ENCODE measurements at places on chromosomes 2 and 18.

DNA sequence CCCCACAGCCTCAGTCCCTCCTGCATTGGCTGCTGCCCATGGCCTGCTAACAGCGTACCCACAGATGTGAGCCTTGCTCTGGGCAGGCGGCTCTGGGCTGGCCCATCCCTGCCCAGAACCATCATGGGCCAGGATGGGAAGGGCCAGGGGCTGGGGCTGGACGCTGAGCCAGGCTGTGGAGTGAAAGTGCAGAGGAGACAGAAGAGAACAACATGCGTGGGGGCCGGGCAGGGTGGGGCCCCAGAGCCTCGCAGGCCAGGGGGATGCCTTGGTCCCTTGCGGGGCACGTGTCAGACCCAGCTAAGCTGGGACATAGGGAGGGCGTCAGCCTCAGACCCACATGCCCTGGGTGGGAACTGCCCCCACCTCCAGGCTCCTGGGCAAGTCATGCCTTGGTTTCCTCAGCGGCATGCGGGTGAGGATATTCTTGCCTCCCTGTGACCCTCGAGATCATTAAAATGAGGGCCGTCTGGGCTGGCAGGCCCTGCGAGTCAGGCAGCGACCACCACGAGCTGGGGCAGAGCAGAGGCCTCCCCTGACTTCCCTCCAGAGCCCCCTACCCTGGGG is 27.3 kb downstream of the GPC1 start:
- DNase-seq: no peak

DNA sequence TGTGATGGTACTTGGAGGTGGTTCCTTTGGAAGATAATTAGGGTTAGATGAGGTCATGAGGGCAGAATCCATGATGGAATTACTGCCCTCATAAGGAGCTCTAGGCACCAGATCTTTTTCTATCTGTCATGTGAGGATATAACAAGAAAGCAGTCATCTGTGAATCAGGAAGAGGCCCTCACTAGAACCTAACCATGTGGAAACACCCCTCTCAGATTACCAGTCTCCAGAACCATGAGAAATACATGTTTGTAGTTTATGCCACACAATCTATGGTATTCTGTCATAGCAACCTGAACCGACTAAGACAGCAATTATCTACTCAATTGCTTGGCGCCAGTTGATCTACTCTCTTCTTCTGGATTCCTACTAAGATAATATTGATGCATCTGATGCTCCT is 2.4 kb upstream of the SERPINB10 start:
- no peak for DNase-seq

DNA sequence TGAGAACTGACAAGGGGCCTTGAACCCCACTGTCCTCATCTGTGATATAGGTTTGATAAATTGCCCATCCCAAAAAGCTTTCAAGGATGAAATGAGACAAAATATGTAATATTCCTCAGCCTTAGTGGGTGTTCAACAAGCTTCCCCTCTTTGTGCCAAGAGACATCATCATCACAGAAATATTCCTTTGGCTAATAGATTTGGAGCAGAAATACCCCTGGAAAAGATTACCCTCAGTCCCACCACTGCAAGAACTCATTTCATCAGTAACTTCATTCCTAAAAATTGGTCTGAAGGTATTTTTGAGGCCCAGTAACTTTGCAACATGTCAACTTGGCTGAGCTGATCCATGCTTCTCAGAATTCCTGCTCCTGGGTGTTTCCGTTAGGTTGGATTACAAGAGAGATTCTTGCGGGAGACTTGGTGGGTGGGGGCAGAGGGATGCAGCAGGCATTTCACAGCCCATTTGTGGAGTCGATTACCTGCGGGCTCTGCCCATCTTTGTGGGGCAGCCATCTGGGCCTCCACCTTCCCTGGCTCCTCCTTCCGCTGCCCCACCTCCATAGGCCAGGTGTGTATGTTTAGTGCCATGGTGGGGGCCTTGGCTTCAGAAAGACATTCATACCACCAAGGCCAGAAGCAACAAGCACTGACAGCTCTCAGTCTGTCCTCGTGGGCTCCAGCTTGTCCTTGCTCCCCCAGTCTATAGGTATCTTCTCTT is 263.9 kb downstream of the GLI2 start:
- no peak for DNase-seq

GRCh38 chr18:62509779-62510178 is 13.0 kb upstream of the ZCCHC2 start:
- DNase-seq: no peak

DNA sequence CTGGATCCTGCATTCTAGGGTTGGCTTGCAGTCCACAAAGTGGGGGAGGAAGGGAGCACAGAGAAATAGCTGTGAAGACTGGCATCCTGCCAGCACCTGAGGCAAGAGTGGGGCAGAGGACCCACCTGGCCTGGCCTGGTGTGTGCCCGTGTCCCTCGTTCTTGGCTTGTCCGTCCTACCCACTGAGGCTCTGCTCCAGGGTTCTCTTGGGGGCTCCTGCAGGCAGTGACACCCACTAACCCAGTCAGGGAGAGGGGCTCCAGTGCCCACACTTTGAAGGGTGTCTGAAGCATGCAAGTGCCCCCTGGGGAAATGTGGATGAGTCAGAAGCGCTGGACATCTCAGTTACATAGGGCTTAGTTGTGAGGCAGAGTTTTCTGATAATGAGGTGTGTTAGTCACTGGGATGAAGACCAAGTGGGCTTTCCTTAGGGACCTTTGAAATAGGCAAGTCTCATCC is 79.4 kb downstream of the SLC4A3 start:
- no peak for DNase-seq
